ENCODE measurements at places on chromosomes 16 and 17.

- DNase-seq, result no peak
Observed at GRCh38 chr17:67076290-67076689, 31.9 kb downstream of the CACNG1 start.

- DNase-seq, result no peak
Observed at GRCh38 chr16:54412777-54413455, 126.3 kb upstream of the IRX3 start.

- peak; percentile 71 for DNase-seq
Observed at GRCh38 chr16:85055493-85056210, 28.1 kb downstream of the KIAA0513 start.

- DNase-seq, result no peak
Observed at GRCh38 chr17:61261001-61261637, 138.5 kb upstream of the TBX2 start.

GRCh38 chr16:72985148-72985941 lies 62.6 kb downstream of the ZFHX3 start:
- DNase-seq, result no peak

GRCh38 chr17:69539781-69540319 lies 125.4 kb downstream of the MAP2K6 start:
- no peak for DNase-seq

- DNase-seq, result no peak
Observed at GRCh38 chr17:70945386-70945785, 776.1 kb downstream of the KCNJ2 start.

- DNase-seq, result no peak
Observed at GRCh38 chr16:52718046-52718445, 171.1 kb upstream of the TOX3 start.

DNA sequence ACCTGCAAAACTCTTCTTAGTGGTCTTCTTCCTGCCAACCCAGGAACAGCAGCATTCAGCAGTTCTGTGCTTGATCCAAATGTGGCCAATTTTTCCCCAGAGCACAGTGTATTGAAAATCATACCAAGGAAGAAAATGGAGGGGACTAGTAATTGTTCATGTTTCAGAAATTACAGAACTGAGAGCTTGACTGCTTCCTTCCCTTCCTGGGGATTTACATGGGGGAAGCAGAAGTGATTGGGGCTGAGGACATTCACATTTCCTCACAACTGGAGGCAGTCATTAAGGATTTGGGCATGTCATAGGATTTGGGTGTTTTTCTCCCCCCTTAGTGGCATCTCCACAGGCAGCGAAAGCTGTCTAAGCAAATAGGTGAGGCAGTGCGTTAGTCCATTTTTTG lies 19.7 kb downstream of the CIITA start:
- DNase-seq, result no peak

DNA sequence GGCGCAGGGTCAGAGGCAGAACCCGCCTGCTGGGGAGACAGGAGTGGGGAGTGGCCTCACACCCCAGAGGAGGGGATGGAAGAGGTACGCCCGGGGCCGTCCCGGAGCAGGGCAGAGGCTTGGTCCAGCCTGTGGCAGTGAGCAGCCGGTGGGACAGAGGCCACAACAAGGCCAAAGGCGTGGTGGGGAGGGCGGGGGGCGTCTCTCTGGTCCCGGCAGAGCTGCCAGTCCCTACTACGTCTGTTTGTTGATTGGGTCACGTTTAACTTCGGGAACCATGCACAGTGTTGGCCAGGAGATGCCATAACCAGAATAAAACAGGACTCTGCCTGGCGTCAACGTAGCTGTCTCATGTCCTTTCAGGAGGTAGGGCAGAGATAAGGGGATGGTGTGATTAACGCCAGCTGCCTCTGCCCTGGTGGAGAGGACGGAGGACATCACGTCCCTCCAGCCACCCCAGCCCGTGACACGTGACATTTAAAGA lies 192.8 kb downstream of the BANP start:
- DNase-seq, result no peak

- DNase-seq, result no peak
Observed at GRCh38 chr17:47267354-47267828, 13.8 kb downstream of the ITGB3 start.

DNA sequence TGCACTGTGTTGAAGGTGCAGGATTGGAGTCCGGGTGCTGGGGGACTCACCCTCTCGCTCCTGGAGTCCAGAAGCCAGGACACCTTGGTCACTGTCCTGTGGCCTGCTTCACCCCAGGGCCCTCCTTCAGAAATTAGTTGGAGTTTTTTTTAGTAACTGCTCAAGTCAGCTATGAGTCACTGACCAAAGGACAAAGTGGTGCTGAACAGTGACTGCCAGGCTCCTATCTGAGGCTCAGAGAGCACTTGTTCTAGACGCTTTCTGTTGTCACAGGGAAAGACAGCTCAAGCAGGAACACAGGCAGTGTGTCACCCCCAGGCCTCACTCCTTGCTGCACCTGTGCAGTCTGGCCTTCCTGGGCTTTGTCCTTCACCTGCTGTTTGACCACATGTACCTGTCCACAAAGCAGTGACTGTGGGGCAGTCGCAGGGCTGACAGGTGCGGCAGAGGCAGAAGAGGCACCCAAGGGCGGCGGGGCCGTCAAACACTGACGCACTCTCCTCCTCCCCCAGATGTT lies 4.1 kb upstream of the FAAP100 start:
- DNase-seq, result no peak

DNA sequence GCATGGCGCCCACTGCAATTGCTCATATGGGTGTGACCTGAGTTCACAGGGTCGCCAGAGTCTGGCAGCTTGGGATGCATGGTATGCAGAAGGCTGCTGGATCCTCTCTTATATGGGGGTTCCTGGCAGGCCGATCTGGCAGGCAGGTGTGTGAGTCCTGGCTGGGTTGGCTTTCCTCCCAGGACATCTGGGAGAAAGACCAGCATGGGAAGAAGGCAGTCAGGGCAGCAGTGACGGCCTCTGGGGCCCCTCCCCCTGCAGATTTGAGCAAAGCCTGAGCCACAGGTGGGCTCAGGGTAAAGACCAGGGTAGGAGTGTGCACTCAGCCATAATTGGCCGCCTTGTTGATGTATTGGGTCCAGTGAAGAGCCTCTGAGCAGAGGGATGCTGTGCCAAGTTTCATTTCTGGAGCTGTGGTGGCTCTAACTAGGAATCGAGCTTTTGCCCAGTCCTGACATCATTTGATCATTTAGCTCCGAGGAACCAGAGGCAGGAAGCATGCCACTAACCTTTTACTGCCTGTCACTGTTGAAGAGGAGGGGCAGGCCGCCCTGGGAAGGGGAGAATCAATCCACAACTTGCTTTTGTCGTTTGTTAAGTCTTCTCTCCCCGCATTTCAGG lies 174.3 kb downstream of the CCDC182 start:
- no peak for DNase-seq

GRCh38 chr17:11342138-11342537 lies 101.1 kb downstream of the SHISA6 start:
- DNase-seq, result no peak

DNA sequence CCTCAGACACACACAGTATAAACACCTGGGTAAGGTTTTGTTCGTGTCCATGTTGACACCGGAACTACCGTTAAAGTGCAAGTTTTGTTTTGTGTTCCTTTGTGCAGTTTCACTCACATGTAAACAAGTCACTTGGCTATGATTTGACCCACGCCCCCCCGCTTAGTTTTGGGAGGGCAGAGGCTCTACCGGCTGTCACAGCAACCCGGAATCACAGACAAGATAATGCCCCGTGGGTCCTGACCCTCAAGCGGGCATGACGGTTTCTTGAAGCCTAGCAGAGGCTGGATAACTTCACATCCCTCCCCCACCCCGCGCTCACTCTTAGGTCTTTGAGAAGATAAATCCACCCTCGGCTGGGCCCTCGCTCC lies 1.7 kb downstream of the RASD1 start:
- DNase-seq, result no peak
